Activated naive CD4-positive, alpha-beta T cell treated with Interleukin-2 at 50 U/mL for 16 hours (primary cell): ENCODE measurements at places on chromosomes 2 and 18.

- DNase-seq, result no peak
Measured at GRCh38 chr2:150508497-150509137, 21.1 kb upstream of the RND3 start.

DNA sequence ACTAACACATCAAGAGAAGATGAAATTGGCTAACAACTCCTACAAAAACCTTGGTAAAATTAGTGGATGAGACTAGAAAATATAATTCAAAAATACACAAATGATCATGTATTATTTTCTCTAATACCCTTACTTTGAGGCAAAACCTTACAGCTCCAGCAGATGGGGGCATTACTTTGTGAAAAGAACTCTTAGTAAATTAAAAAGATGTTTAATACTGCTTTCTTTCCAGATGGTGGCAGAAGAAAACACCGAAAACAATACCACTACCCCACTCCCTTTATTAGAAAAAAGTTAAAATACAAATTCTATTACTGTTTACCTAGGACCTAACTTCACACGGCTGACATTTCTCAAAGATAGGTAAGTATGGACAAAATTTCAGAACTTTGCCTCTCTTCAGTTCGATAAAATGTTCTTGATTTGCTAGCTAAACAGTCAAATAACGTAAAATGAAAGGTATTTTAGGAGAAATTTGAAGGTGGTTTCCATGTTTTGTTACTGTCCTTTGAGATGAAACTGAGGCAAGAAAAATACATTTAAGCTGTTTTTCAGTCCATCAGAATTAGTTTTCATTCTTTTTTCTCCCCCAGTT is 30.6 kb downstream of the ORC4 start:
- DNase-seq, result no peak

DNA sequence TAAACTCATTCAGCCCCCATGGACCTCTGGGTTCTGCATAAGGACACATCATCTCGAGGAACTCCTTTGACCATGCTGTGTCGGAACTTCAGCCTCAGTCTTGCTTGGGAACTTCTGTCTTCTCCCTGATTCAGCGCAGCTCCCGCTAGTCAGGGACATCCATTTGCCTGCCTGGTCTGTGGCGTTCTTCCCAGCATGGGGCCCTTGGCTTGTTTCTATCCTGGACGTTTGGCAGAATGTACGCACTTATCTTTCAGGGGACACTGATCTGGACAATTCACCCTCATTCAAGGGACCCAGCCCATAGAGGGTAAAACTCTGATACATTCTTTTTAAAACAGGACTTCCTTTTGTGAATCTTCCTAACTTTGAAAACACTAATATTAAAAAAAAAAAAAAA is 75.8 kb upstream of the WIPF1 start:
- DNase-seq, result no peak

DNA sequence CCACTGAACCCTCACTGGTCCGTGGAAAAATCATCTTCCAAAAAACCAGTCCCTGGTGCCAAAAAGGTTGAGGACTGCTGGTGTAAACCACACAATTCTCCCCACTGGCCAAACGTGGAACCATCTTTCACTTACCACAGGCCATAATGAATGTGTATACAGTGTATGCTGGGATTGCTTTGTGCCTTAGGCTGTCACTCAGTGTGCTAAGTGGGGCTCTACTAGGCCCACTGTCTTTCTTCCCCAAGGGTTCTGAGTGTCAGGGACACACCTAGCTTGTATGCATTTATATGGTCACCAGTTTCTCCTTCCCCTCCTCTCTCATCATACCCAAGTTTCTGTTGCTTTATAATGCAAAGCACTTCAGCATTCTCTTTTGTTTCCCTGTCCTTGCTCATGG is 27.2 kb downstream of the SCYGR8 start:
- no peak for DNase-seq

DNA sequence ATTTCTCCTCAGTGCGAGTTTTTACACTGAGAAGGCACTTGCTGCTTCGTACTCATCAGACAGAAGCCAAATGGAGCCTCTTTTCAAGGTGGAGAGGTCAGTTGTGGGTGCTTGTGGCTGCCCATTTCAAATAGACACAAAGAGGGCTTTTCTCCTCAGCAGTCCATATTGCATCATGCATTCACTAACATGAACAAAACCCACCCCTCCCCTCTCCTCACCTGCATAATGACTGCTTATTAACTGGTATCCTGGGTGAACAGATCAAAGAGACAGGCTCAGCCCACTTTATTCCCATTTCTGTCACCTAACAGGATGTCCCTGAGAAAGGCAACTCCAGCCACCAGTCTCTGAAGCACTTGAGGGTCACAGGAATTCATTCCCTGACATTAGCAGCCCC is 28.9 kb downstream of the KLF7 start:
- no peak for DNase-seq

DNA sequence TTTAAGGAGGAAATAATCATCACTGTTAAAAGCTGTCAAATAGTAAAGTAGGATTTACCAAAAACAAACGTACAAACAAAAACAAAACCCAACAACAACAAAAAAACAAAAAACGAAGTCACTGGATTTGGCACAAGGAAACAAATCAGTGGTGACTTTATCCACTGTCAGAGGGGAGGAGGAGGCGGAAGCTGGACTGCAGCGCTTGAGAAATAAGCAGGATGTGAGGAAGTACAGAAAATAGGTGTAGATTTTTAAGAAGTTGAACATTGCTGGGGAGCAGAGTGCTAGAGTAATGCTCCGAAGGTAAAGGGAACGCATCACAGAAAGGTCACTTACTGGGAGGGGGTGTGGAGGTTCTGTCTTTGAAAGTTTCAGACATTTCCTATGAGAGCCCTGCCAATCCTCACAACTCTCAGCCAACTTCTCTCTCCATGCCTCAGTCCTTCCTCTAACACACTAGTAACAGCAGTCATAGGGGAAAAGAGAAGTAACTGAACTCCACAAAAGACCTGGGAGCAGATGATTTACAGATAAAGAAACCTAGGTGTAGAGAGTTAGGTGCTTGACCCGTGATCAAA is 220.2 kb upstream of the SMAD7 start:
- DNase-seq, result no peak

DNA sequence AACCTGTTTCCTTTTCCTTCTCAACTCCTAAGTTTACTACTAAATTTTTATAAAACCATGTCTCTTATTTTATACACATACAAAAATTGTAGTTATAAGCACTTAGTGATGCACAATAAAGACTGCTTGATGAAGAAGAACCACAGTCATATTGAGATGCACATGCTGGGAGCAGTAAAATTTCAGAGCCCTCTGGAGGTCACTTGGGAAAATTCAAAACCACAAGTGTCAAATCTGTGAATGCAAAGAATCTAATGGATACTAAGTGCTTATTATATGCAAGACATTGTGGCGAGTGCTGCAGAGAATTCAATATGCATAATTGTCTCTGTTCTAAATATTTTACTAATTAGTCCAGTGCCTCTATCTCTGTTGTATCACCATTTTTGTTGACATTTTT is 180.5 kb downstream of the VWC2L start:
- DNase-seq, result no peak

DNA sequence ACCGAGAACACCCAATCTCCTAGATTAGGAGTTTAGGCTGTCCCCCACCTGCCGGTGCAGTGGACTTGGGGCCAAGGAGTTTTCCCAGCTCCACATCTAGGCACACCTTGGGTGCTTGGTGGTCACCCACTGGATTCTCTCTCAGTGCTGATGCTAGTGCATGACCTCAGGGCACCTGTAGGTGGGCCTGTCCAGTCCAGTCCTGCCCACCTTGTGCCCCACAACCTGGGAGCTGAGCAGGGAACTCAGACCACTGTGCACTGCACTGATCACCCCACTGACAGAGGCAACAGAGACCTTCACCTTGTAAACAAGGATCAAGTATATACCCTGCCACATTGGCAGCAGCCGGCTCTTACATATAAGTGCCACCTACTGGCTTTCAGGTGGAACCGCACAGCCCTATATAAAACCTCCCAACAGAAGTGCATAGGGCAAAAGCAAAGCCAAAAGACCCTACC is 12.7 kb upstream of the CDH19 start:
- no peak for DNase-seq

- no peak for DNase-seq
Measured at GRCh38 chr2:150162241-150162942, 325.1 kb downstream of the RND3 start.

- no peak for DNase-seq
Measured at GRCh38 chr2:205565142-205565522, 117.2 kb upstream of the NRP2 start.

DNA sequence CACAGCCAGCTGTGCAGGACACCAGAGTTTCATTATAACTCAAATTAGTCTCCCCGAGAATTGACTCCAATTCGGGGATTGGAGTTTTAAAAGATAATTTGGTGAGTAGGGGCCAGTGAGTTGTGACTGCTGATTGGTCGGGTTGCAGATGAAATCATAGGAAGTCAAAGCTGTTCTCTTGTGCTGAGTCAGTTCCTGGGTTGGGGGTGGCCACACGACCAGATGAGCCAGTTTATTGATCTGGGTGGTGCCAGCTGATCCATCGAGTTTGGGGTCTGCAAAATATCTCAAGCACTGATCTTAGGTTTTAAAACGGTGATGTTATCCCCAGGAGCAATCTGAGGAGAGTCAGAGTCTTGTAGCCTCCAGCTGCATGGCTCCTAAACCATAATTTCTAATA is 82.7 kb upstream of the SLC66A3 start:
- no peak for DNase-seq

DNA sequence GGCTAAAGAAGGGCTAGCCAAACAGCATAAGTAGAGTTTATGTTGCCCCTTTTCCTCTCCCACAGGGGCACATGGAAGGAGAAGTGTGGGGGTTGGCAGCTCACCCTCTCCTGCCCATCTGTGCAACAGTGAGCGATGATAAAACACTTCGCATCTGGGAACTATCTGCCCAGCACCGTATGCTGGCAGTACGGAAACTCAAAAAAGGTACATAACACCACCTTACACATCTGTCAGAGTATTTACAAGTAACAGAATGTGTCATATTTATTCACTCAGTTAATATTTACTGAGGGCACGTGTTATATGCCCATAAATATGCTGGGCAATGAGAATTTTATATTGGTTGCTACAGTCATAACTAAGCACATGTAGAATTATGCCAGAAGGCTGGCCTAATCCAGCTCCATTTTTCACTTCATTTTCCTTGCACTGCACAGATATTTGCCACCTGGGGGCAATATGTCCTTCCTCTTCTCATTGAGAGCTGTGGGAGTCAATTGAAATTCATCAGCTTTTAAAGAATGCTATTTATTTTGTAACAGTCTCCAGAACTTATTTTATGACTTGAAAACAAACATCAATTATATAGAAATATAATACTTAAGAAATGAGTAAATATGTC is 150.6 kb downstream of the RTN4 start:
- DNase-seq, result no peak

- no peak for DNase-seq
Measured at GRCh38 chr2:24461685-24462084, 29.4 kb upstream of the NCOA1 start.

DNA sequence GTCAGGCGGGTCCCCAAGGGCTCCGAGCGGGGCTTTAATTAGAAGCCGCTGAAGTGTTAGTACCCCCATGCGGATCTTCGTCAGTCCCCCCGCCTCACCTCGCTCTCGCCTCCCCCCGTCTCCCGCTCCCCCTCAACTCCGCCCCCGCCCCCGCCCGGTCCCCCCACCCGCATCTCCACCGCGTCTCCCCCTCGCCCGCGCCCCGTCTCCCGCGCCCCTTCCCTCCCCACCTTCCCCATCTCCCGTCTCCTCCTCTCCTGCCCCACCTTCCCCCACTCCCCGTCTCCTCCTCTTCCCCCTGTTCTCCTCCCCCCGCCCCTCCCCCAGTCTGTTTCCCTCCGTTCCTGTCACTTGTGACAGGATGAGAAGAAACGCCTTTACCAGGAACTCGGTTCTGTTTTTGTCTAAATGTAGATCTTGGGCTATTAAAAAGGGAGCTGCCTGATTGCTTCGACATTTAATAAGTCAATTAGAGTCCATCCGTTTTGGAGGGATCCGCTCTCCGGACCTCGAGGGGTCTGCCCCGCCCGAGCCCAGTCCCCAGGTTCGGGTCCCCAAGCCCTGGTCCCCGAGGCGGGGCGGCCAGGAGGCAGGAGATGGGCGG is 969 bp upstream of the ALKAL2 start:
- DNase-seq, result no peak

DNA sequence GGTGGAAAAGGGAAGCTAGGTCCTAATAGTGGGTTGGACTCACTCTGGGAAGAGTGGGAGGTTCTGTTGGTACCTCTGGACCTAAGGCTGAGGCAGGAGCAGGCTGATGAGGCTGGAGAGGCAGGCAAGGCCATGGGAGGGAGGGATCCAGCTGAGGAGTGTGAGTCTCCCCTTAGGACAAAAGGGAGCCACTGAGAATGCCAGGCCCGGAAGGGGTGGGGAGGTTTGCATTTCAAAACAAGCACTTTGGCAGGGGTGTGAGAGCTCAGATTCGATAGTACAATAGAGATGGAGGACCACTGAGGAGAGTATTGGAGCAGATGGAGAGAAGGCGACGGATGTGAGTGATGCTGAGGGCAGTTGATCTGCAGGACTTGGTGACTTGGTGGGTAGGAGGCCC is 132.1 kb upstream of the CAPN13 start:
- no peak for DNase-seq

DNA sequence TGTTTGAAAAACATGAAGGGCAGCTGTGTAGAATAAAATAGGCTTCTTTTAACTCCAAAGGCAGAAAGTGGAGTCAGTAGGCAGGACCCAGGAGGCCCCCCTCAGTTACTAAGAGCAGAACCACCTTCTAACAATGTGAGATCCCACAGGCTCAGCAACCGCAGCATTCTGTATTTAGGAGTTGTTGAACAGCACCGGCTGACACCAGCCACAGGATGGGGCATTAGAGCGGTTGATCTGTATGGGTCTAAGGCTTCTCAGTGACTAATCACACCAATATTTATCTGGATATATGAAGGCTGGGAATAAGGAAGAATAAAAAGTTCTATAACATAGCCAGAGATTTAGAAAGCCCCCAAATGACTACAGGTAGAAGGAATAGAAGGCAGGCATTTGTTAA is 51.7 kb downstream of the MYO5B start:
- DNase-seq, result no peak

- no peak for DNase-seq
Measured at GRCh38 chr2:229249536-229249935, 21.6 kb downstream of the PID1 start.

DNA sequence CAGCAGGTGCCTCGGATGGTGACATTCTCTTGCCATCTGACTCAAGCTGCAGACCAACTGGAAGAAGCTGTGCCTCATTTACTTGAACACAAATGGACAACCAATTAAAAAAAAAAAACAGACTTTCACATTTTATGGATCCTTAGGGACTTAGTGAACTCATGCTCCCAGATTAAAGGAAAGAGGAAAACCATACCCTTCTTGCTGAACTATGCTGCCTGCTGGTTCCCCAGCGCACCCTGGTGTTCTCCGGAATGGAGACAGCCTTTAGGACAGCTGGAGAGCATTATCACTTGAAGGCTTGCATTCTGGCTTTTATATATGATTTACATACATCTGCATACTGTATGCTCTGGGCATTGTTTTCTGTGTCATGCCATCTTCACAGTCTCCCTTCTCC is 370.7 kb downstream of the SLC4A3 start:
- DNase-seq, result no peak

- DNase-seq, result no peak
Measured at GRCh38 chr18:12543697-12544096, 114.2 kb downstream of the SPIRE1 start.
